ENCODE measurements at places on chromosomes 3 and 15. TPM values are rescaled to one million over a fixed set of nuclear protein-coding genes. Genes with fewer than 3 reads are reported as not detected.

Gene AGTR1
- 34.7 TPM for total RNA-seq

GRCh38 chr3:36409862-36410261, 29.6 kb downstream of the STAC start:
- no peaks in the 10 kb centered on the region for H3K4me1 ChIP-seq
- DNase-seq = no peak
- H3K36me3 ChIP-seq = no peaks in the 10 kb centered on the region
- no peak overlapping the region for H3K27ac ChIP-seq
- H3K4me3 ChIP-seq = no peak overlapping the region

GRCh38 chr3:44036850-44037249, 204.8 kb upstream of the TOPAZ1 start:
- no peaks in the 10 kb centered on the region for H3K4me1 ChIP-seq
- no peaks in the 10 kb centered on the region for H3K36me3 ChIP-seq
- H3K27ac ChIP-seq = no peak overlapping the region
- H3K27me3 ChIP-seq = no peaks in the 10 kb centered on the region
- H3K4me3 ChIP-seq = no peak overlapping the region
- DNase-seq = no peak

- H3K27me3 ChIP-seq = no peaks in the 10 kb centered on the region
- H3K27ac ChIP-seq = no peak overlapping the region
- H3K36me3 ChIP-seq = no peaks in the 10 kb centered on the region
- no peaks in the 10 kb centered on the region for H3K4me1 ChIP-seq
Measured at GRCh38 chr3:149319750-149320149, 13.7 kb downstream of the TM4SF18 start.

DNA sequence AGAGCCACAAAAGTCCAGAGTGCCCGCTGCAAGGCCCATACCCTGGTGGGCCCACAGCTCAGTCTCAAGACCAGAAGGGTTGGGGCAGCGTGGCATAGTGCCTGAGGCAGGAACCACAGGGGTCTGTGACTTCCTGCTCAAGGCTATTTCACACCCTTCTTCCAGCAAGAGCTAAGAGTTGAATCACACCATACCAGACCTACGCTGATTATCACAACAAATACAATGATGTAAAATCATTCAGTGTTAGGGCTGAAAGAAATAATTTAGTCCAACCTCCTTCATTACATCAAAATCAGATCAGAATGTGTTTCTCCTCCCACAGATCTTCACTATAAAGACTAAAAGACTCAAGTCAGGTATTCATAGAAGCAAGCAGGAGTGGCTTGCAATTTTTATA, 27.8 kb upstream of the ST8SIA2 start:
- no peaks in the 10 kb centered on the region for H3K36me3 ChIP-seq
- H3K27ac ChIP-seq = no peak overlapping the region
- H3K4me3 ChIP-seq = no peak overlapping the region
- H3K4me1 ChIP-seq = no peaks in the 10 kb centered on the region
- no peak for DNase-seq

Measured in adrenal gland (tissue), 19 donors.